Hepatocyte (in vitro differentiated cells): ENCODE measurements at places on chromosomes 5 and 9. TPM values are rescaled to one million over a fixed set of nuclear protein-coding genes. Genes with fewer than 3 reads are reported as not detected.

TAS2R1 gene
- total RNA-seq: 1.0 TPM in 1 of 2 replicates, not detected in the other

DNA sequence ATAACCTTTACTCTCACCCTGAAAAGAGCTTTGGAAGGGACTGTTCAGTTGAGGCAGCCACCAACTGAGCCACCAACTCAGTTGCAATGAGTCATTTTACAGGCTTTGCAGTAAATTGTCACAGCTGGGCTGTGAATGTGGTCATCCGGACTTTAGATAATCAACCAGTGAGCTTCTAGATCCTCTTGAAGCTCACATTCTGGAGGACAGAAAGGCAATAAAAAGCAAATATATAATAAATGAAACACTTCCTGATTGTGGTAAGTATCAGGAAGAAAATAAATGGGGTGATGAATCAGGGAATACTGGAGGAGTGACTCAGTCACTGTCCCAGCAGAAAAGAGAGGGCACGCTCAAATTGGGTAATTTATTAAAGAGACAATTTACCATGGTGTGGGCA is 13.2 kb upstream of the C5orf58 start:
- DNase-seq: peak; percentile 30
- H3K27ac ChIP-seq: no peak overlapping the region
- no peak overlapping the region for H3K4me3 ChIP-seq
- no peaks in the 10 kb centered on the region for H3K36me3 ChIP-seq

- no peak for DNase-seq
- no peaks in the 10 kb centered on the region for H3K27me3 ChIP-seq
- no peak overlapping the region for H3K27ac ChIP-seq
- H3K4me1 ChIP-seq: no peaks in the 10 kb centered on the region
- no peak overlapping the region for H3K4me3 ChIP-seq
Measured at GRCh38 chr9:37155601-37156000, 35.2 kb downstream of the ZCCHC7 start.

TMOD1 gene
- total RNA-seq: 0.32 and 0.47 TPM in 2 replicates

GRCh38 chr5:50738864-50739263 is 72.4 kb downstream of the PARP8 start:
- H3K36me3 ChIP-seq: no peaks in the 10 kb centered on the region
- no peak overlapping the region for H3K27ac ChIP-seq
- no peaks in the 10 kb centered on the region for H3K27me3 ChIP-seq

GRCh38 chr9:137786511-137786920 is 91.1 kb upstream of the CACNA1B start:
- no peaks in the 10 kb centered on the region for H3K27me3 ChIP-seq
- H3K4me1 ChIP-seq: no peaks in the 10 kb centered on the region
- no peak overlapping the region for H3K27ac ChIP-seq
- H3K4me3 ChIP-seq: no peak overlapping the region
- H3K36me3 ChIP-seq: no peaks in the 10 kb centered on the region

CYLC2 gene
- not detected in 2 replicates for total RNA-seq

DNA sequence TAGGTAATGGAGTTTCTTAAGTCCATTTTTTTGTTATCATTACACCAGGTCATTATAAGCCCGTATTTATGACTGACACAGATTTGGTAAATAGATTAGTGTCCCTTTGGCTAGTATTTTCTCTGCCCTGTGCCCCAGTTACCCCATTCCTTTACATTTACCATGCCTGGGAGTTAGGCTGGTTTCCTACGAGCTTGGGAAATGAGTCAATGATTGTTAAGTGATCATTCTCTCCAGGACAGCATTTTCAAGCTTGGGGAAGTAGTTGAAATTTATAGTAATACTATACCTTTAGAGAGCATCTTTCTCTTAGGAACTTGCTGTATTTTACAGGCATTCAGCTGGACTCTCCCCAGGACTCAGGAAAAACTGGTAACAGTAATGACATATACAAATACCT is 573.1 kb downstream of the TLE4 start:
- no peaks in the 10 kb centered on the region for H3K36me3 ChIP-seq
- H3K4me1 ChIP-seq: no peaks in the 10 kb centered on the region
- H3K27me3 ChIP-seq: no peaks in the 10 kb centered on the region
- DNase-seq: no peak

IL3 gene
- total RNA-seq: 0.37 TPM in 1 of 2 replicates, not detected in the other

DNA sequence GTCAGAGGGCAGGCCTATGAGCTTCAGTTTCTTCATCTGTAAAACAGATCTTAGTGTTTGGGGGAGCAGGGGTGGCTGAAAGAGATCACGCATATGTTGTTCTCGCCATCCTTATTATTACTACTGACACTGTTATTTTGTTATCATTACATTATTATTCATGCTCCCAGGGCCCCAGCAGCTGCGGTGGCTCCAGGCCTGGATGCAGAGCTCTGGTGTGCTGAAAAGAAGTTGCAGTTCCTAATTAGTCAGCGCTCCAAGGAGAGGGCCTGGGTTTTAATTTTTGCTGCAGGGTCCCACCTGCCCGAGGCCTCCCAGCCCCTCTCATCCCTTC is 19.5 kb downstream of the CXXC5 start:
- H3K27ac ChIP-seq: peak overlapping the region; percentile 63
- H3K27me3 ChIP-seq: no peaks in the 10 kb centered on the region
- peaks cover 22% of the 10 kb centered on the region for H3K4me1 ChIP-seq

- H3K4me3 ChIP-seq: no peak overlapping the region
- H3K4me1 ChIP-seq: peaks cover 24% of the 10 kb centered on the region
Measured at GRCh38 chr5:115461093-115461492, 83.5 kb downstream of the FEM1C start.

DNA sequence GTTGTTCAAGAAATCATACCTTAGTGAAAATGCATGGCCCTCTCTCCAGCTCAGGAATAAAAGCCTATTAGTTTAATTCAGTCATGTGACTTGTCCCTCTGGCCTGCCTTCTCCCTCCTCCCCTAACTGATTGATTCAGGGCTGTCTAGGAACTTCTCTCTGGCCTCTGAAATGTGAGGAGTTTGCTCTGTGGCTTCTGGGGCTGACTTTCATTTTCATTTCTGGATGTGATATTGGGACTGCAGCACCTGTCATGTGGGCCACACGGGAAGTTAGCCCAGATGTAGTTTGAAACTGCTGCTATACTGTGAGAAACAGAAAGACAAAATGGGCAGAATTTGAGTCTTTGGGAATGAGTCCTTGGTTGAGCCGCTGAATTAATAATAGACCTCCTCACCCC is 44.8 kb downstream of the PARP8 start:
- H3K27ac ChIP-seq: no peak overlapping the region
- no peaks in the 10 kb centered on the region for H3K27me3 ChIP-seq
- DNase-seq: peak; percentile 9
- no peaks in the 10 kb centered on the region for H3K4me1 ChIP-seq

DNA sequence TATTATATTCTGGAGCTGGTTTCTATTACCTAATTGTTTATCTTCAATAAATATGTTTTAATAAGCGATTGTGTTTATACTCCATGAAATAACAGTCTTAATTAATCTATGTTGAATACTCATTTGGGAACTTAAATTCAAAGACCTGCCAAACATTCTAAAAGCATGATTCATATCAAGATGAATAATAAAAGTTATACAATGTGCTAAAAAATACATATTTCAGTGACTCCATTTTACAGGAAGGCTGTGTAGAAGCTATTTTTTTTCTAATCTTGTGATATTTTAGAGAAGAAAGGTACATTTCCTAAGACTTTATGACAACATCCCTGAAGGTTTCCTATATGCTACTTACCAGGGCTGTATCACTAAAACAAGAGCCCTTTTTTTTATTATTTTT is 417.9 kb downstream of the NFIB start:
- H3K36me3 ChIP-seq: no peaks in the 10 kb centered on the region
- no peak for DNase-seq
- H3K27me3 ChIP-seq: no peaks in the 10 kb centered on the region
- H3K4me3 ChIP-seq: no peak overlapping the region

GRCh38 chr5:157069949-157070348 is 11.0 kb upstream of the HAVCR1 start:
- peak overlapping the region; percentile 26 for H3K27ac ChIP-seq
- H3K4me1 ChIP-seq: peaks cover 8% of the 10 kb centered on the region
- H3K27me3 ChIP-seq: no peaks in the 10 kb centered on the region
- no peaks in the 10 kb centered on the region for H3K36me3 ChIP-seq
- DNase-seq: peak; percentile 35
- H3K4me3 ChIP-seq: no peak overlapping the region

- no peaks in the 10 kb centered on the region for H3K27me3 ChIP-seq
- DNase-seq: no peak
- no peaks in the 10 kb centered on the region for H3K36me3 ChIP-seq
- H3K27ac ChIP-seq: no peak overlapping the region
Measured at GRCh38 chr5:88929385-88929784, 46.4 kb upstream of the MEF2C start.

SLC34A1 gene
- 0.12 TPM in 1 of 2 replicates, not detected in the other for total RNA-seq

SKP2 gene
- 97.5 and 103 TPM in 2 replicates for total RNA-seq

- H3K4me1 ChIP-seq: no peaks in the 10 kb centered on the region
- H3K27ac ChIP-seq: no peak overlapping the region
- no peaks in the 10 kb centered on the region for H3K27me3 ChIP-seq
- DNase-seq: no peak
- no peaks in the 10 kb centered on the region for H3K36me3 ChIP-seq
Measured at GRCh38 chr9:8816361-8816760, 1016.8 kb upstream of the DMAC1 start.

GRCh38 chr9:136951541-136952320 is at the start of gene LCN12:
Gene LCN12 (plus strand): TSS chr9:136952273. CDS start chr9:136952328, 55 bp downstream.
- H3K36me3 ChIP-seq: no peaks in the 10 kb centered on the region
- no peaks in the 10 kb centered on the region for H3K27me3 ChIP-seq
- DNase-seq: no peak
- H3K27ac ChIP-seq: no peak within 1 kb of the TSS
- H3K4me3 ChIP-seq: no peak within 1 kb of the TSS

PDZD2 gene
- total RNA-seq: 1.9 and 4.0 TPM in 2 replicates

FOXE1 gene
- 0.67 and 0.88 TPM in 2 replicates for total RNA-seq

DNA sequence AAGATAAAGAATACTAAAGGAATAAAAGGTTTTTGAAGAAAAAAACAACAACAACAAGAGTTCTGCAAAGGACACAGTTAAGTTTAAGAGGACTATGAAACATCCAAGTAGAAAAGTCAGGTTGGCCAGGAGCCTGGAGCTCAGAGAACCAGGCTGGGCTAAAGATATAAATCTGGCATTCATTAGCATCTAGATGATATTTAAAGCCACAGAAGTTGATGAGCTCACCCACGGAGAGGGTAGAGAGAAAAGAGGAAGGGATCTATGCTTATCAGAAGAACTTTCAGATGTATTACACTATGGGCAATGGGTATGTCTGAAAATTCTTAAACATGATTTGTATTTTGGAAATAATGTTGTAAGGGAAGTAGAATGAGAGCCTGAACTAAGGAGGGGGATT is 9.9 kb downstream of the MIER3 start:
- H3K27ac ChIP-seq: no peak overlapping the region
- H3K27me3 ChIP-seq: no peaks in the 10 kb centered on the region
- H3K4me1 ChIP-seq: no peaks in the 10 kb centered on the region
- no peaks in the 10 kb centered on the region for H3K36me3 ChIP-seq
- DNase-seq: no peak

SUSD3 gene
- total RNA-seq: 11.4 and 14.3 TPM in 2 replicates

DNA sequence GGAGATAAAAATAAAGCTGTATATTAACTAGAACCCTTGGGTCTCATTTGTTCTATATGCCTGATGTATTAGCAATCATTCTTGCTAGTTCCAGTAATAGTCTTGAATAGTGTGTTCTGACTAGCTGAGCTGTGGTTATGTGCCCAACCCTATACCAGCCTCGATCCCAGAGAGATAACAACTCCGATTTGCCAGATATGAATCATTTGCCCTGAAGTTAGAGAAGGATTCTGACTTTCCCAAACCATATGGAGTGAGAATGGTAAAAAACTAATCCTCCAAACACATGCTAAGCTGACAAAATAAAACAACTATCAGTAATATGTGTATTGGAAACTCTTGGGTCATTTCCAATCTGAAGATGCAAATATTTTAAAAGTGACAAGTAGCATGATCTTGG is 64.8 kb downstream of the ALDH1A1 start:
- H3K27me3 ChIP-seq: no peaks in the 10 kb centered on the region
- no peaks in the 10 kb centered on the region for H3K36me3 ChIP-seq
- H3K4me3 ChIP-seq: no peak overlapping the region
- no peaks in the 10 kb centered on the region for H3K4me1 ChIP-seq

DNA sequence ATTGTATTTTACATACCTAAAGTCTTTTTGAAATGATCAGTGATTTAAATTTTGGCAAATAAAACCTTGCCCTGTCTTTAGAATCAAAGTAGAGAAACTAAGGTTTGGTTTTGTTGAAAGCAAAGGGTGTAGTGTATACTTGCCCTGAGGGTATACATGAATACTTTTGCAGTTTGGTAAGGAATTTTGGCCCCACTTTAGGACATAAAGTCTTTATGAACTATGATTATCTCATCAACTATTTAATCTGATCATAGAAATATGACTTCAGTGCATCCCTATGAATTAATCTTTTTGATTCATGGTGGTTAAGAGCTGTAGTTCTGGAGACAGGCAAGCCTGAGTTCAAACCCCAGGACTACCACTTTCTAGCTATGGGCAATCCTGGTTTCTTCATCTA is 17.7 kb downstream of the RAD1 start:
- DNase-seq: no peak
- no peak overlapping the region for H3K4me3 ChIP-seq
- H3K4me1 ChIP-seq: no peaks in the 10 kb centered on the region
- no peaks in the 10 kb centered on the region for H3K36me3 ChIP-seq
- H3K27ac ChIP-seq: no peak overlapping the region

DNA sequence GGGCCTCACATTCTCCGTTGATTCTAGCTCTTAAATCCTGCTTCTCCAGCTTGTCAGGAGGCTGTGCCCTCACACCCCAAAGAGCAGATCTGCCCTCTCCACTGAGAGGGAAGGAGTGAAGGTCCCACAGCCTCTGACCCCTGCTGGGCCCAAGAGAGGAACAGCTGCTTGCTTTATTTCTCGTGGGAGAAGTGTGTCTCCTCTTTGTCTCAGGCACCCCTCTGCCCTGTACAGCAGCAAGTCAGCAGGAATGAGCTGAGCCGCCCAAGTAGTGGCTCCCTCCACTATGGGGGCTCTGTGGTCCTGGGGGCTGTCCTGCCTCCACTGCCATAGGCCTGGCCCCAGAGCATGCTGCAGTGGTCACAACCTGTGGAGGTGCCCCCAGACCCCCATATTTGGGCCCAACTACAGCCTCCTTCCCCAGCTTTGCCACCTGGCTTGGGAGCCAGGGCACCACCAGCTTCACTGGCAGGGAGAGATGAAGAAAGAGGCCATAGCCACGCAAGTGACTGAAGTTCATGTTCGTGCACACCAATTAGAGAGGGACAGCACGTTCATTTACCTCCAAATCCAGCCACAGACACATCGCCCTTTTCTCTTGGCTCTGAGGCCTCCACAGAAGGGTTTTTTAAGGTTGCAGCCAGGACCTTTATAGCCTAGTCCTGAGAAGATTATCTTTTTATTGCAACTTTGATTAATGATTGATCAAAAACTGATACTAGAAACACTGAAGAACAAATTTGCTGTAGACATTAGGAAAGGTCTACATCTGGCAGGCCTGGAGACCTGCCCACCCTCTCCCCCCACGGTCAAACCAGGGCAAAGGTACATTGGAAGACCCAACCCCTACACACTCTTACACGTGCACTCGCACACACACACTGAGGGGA is 27.5 kb downstream of the IRF1 start:
- H3K4me1 ChIP-seq: peaks cover 36% of the 10 kb centered on the region
- no peak overlapping the region for H3K4me3 ChIP-seq
- H3K27ac ChIP-seq: peak overlapping the region; percentile 20
- H3K27me3 ChIP-seq: no peaks in the 10 kb centered on the region

ARHGEF39 gene
- total RNA-seq: 1.8 and 9.4 TPM in 2 replicates
